NCI-H1417 (cell line): ENCODE measurements at places on chromosomes 3 and 15.

- DNase-seq, result no peak
These were observed 326.6 kb downstream of the ARPP21 start for GRCh38 chr3:35965908-35966307.

- no peak for DNase-seq
These were observed 338.6 kb upstream of the POU1F1 start for GRCh38 chr3:87614998-87615397.

DNA sequence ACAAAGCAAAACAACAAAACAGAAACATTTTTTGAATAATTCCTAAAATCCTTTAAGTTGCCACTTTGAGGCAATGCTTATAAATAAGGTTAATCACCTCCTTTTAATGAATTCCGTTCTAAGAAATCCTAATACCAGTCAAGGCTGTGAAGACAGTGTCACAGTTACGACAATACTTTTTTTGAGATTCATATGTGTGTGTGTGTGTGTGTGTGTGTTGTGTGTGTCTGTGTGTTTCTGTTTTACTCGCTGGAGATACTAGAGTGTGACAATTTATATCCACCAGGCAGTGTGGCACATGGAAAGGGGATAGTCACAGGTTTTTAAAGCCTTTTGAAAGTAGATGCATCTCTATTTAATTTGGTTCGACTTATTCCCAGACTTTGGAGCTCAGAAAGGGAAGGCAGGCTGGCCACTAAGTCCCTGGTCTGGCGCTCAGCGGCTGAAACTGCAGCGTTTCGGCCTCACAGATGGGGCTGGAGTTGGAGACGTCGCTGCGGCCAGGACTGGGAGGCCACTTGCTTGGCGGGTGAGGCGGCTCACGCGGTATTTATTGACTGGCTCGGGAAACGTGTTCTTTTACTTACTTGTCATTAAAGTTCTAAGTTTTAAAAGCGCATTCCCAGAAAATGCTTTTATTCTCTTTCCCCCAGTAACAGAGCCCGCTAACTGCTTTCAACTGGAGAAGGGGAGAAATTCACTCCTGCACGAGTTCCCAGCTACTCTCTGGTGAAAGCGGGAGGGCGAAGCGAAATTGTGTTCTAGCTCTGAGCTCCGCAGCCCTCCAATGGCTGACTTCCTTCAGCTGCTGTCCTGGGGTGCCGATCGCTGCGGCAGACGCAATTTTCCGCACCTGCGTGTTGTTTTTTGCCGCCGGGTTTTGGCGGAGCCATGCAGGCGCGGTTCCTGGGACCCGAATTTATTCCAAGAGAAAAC, 13.7 kb downstream of the ZIC1 start:
- DNase-seq, result no peak

- no peak for DNase-seq
These were observed 75.2 kb downstream of the APBA2 start for GRCh38 chr15:28960979-28961378.

DNA sequence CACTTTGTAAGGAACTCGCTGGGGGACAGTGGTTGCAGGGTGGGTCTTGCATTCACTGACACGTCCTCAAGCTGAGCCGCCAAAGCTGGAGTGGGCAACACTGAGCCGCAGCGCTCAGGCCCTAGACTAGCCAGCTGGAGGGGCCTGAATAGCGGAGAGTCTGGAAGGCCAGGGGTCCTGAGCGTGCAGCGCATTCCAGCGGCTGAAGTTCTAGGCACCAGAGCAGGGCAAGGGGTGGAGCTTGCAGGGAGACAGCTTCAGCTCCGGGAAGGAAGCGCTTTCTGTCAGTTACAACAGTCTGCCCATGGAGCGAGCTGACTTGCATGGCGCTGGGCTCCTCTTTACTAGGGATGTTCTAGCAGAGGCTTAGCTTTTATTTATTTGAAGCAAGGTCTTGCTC, 2.7 kb downstream of the MAP6D1 start:
- DNase-seq, result no peak

DNA sequence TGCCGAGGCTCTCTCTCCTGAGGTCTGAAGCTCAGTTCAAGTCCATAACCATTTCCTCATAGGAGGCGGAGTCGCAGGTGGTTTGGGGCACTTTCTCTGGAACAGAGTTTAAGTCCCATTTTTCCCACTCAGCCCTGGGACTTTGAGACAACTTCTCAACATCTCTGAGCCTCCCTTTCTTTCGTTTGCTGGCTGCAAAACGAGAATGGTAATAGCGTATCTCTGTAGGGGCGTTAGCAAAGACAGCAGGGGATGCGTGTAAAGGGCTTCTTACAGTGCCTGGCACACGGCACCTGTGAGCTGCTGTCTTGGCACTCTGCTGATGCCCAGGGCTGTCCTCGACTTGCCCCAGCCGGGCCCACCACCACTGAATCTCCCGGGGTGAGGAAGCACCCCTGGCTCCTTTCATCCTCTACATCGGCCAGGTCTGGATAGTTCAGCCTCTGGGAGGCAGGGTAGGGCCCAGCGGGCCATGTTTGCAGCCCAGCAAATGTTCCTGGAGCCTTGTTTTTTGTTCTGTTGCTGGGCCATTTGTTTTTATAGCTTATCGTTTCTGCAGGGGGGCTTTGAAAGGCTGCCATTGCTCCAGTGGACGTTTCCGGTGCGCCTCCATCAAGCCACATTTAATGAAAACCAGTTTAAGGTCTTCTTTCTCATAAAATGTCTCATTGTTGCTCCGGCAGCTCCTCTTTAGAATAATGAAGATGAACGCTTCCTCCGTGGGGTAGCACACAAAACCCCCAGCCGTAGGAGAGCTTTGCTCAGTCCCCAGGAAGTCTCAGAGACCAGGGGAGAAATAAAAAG, 60.0 kb upstream of the WNT5A start:
- DNase-seq, result no peak

DNA sequence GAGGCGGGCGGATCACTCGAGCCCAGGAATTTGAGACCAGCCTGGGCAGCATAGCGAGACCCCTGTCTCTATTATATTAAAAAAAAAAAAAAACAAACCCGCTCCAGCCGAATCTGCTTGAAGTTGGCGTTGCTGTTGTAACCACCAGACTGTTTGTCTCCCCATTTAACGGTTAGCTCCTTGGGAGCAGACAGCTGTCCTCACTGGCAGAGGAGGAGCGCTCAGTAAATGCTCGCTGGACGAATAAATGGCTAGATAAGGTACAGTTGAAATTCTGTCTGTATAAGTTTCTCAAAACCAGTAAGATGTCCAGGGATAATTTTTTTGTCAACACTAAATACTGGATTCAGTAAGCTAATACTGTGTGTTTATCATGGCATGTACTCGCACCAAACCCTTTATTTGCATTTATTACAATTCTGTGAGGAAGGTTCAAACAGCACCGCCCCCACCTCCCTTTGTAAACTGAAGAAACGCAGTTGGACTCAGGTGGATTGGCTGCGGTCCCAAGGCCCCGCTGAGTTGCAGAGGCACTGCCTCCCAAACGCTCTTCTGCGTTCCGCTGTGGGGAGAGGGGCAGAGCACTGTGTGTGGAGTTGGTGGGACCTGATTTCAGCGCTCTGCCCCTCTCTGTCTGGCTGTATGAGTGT, 1.1 kb downstream of the RCCD1 start:
- peak; percentile 37 for DNase-seq

- DNase-seq, result no peak
These were observed 129.6 kb upstream of the LMCD1 start for GRCh38 chr3:8371960-8372463.

DNA sequence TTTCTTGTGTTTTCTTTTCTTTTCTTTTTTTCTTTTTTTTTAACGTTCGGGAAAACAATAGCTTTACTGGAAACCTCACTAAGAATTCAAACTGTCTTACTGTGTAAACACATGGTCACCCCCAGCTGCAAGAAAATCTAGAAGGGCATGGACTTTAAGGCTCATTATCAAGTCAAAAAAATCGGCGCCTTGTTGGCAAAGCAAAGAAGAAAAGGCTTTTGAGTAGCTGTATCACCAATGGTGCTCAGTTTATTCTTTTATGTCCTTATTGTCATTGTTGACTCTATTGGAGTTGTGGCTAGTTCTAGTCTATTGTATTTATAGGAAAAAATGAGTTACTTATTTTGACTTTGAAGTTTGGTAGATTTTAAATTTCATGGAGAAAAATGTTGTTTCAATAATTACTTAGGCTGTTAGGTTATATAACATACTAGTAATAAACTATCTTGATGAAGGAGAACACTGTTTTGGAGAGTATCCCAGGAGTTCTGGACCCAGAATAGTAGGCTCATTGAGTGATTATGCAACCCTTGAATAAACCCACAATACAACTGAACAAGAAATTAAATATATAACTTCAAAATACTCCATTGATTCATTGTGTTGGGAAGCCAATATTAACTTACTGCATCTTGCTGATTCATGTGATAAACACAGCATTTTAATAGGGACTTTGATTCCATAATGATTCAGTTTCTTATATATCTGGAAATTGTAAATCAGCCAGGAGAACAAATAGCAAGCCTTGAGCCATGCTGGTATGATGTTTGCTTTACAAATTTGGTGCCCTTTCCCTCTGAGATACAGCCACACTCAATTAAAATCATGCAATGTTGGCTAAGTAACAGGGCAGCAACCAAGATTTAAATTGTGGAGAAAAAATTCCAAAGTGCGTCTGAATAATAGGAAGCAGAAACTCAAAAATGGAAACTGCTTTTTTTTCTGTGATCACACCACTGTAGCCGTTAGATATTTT, 27.8 kb upstream of the GOLIM4 start:
- DNase-seq, result no peak

DNA sequence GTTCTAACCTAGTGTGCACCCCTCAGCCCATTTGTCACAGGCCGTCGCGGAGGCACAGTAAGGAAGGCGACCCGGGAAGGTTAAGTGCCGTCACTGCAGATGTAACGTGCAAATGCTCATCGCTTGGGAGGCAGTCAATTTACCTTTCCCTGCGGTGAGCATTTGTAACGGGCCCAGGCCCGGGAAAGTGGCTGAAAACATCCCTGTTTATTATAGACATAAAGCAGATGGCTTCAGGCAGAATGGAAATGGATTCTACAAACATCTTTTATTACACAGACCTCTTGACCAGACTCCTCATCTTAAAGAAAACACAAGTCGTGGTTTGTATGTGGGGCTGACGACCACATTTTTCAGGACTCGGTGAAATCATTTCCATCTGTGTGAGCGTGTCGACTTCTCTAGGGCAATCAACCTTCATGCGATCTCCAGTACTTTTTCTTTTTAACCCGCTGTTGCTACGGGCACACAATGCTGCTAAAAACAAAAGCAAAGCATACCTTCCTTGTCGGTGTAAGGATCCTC, 43.6 kb downstream of the NMNAT3 start:
- DNase-seq, result no peak

- DNase-seq, result peak; percentile 82
These were observed 266.9 kb downstream of the KCNMB2 start for GRCh38 chr3:178802993-178803693.

- no peak for DNase-seq
These were observed 55.7 kb upstream of the ACP3 start for GRCh38 chr3:132261506-132261905.
